Globus pallidus (tissue), 1 donor: ENCODE measurements at places on chromosomes 7 and 10.
A peak's percentile ranks its signal among the peaks of the same experiment; 100 is the strongest.

DNA sequence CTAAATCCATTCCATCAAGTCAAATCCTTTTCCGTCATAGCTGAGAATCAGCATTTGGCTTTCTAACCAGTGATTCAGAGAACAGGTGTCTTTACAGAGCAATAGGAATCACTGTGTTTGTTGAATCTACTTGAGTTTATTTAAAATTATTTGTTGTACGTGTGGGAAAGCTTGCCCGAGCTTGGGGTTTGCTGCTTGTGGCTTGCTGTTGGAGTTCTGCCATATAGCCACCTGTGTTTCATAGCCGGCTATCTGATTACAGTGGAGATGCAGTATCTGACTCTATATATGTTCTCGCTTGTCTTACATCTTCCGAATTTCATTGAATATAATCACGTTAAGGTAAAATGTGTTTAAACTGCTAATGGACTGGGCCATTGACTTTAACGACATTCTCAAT is 274.3 kb upstream of the MKI67 start:
- DNase-seq, result no peak

DNA sequence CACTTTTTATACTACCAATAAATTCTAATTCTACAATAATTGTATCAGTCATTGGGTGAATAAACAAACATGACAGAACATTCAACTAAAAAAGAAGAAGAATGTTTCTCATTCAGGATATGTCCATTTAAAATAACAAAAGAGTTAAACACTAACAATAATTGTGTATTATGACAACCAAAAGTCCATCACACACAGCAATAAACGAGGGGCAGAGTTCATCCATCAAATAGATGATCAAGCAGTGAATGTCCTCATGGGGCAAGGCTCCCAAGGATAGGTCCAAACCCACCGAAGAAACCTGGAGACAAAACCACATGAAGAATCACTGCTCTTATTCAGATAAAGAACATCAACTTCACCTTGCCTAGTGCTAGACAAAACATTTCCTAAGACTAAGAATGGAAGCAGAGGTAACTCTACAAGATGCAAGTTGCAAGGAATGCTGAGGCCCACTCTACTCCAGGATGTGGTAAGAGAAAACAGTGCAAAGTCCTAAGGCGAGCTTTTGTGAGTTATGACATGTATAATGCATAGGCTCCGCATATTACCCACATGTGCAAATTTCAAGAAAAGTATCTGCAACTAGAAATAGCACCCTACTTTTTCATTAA is 115.1 kb downstream of the PARD3 start:
- no peak for DNase-seq

DNA sequence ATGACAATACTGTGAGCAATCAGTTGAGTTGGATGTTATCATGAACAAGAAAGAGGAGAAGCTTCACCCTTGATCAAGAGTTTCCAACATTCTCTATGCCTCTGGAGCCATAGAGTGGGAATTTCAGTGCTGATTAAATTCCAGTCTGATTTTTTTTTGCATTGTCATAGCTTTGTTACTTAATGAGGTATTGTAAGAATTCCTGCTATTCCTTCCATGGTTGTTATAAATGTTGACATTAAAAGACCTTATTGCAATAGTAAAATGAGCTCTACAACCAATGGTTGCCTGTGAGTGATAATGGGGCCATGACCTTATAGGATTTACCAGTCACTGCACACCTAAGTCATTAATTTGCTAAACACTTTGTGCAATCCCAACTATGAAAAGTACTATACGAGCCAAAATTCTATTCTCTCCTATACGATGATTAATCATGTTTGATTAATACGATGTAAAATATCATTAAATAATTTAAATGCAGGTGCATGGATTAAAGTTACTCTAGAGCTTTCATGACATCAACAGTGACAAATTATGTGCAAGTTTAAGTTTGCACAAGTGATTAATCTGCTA is 353.2 kb upstream of the KLF6 start:
- no peak for DNase-seq

DNA sequence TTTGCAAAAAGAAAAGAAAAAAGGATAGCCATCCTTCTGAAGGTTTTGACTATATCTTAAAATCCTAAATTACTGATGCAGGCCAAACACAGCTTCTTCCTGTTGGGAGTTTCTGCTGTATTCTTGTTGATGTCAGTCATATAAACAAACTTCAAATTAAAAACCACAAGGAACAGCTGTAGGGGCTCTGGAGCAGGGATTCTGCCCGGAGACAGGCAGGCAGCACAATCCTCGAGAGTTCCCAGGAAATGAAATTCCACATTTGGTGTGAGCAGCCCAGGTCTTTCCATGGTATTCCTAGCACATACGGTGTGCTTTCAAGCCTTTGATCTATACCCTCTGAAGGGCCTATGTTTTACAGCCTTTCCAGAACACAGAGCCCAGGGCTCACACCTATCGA is 43.2 kb downstream of the INSYN2A start:
- no peak for DNase-seq

DNA sequence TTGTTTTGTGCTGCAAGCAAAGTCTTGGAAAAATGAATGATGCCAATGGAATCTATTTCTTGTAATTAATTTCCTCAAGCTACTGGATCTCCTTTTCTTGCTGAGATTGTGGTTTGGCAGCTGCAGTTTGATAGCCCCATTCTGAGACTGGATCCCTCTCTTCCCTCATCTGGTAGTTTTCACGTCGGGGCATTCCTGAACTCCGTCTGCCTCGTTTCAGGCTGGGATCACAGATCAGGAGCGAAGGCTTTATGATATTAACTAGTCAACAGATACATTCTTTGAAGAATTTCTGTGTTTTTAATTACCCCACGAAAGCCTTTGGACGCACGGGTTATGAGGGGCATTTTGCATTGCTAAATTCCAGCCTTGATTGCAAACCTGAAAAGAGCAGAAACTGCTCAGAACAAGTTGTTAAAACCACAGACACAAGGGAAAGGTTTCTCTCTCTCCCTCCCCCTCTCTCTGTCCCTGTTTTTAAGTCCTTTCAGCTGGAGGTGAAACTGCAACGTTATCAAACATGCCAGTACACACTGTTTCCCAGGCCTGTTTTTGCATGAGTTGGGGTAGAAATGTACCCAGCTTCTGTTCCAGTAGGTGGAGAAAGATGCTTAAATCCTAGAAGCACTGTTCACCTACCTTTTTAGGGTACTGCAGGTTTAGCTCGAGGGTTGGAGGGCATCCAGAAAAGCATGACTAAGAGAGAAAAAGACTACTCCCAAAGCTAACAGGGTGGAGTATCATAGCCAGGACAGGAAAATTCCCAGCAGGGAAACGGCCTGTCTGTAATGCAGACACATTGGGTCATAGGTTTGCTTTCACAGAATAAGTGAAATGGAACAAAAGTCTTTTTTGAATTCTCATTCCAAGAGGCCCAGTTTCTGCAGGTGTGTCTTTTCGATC is 124.3 kb downstream of the CUX1 start:
- DNase-seq, result no peak

DNA sequence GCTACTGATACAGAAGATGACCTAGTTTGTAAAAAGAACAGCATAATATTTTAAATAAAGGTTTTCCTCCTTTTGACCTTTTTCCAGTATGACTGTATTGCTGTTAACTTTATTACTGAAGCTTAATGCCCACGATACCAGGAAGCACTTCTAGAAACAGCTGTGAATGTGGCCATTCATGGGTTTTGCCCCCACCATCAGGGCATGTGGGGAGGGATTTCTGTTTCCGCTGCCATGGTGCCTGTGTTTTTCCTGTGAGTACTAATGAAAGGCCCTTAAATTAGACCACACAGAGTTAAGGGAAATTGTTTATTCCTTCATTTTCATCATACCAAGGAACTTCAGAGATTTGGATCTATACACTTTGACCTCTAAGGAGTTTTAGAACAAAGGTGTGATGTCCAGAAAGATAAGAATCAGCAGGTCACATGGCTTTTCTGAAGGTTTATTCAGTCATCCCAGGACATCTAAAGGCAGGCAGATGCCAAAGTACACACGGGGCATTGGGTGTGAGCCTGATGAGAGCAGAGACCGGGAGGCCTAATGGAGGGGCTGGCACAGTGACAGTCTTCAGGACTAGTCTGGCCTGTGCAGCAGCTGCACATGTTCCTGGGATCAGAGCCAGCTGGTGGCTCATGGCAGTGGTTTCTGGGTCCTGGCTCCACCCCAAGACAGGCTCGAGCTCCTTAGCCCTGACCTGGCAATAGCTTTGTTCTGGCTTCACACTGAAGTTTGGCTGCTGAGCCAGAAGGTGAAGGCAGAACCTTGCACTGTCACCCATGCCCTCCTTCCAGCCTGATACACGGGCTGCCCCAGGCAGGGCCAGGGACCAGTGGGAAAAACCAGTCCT is 190.9 kb downstream of the REEP3 start:
- DNase-seq, result peak; percentile 78

GRCh38 chr10:76645341-76645740 is 992.3 kb downstream of the KCNMA1 start:
- no peak for DNase-seq

DNA sequence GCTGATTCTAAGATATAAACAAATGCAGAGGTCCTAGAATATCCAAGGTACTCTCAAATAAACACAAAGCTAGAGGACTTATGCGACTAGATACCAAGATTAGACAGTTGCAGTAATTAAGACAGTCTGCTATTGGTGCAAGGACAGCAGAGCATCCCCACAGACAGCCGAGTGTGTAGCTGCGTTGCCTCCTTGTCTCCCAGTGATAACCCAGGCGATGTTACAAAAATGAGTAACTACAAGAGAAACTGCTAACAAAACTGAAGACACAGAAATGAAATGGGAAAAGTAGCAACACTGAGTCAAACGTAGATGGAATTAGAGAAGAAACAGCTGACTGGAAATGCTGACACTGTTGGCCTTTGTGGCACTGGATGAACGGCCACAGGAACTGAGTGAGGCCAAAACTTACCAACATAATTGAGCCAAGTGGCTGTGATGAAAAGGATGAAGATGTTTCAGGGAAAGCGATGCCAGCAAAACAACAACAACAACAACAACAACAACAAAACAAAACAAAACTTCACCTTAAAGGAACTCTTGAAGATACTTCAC is 54.3 kb downstream of the BAIAP2L1 start:
- no peak for DNase-seq

- no peak for DNase-seq
Observed at GRCh38 chr7:145350334-145350733, 514.5 kb upstream of the TPK1 start.
